ENCODE measurements at places on chromosomes 16 and 17.

DNA sequence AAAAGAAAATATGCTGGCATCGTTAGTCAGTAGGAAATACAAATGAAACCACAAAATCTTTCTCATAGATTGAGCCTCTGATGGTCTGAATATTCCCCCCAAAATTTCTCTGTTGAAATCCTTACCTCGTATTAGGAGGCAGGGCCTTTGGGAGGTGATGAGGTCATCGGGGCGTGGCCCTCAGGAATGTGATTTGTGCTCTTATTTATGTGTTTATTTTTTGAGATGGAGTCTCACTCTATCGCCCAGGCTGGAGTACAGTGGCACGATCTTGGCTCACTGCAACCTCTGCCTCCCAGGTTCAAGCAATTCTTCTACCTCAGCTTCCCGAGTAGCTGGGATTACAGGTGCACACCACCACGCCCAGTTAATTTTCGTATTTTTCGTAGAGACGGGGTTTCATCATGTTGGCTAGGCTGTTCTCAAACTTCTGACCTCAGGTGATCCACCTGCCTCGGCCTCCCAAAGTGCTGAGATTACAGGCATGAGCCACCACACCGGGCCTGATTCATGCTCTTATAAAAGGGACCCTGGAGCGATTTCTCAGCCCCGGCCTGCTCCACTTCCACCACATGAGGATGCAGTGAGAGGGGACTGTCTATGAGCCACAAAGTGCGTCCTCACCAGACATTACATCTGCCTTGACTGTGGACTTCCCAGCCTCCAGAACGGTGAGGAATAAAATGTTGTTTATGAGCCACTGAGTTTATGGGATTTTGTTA is 53.1 kb downstream of the DNAH17 start:
- no peak for DNase-seq

- DNase-seq = no peak
Observed at GRCh38 chr16:49597796-49598195, 224.2 kb downstream of the C16orf78 start.

- DNase-seq = peak; percentile 36
Observed at GRCh38 chr17:4073983-4074830, 68.6 kb downstream of the ZZEF1 start.

DNA sequence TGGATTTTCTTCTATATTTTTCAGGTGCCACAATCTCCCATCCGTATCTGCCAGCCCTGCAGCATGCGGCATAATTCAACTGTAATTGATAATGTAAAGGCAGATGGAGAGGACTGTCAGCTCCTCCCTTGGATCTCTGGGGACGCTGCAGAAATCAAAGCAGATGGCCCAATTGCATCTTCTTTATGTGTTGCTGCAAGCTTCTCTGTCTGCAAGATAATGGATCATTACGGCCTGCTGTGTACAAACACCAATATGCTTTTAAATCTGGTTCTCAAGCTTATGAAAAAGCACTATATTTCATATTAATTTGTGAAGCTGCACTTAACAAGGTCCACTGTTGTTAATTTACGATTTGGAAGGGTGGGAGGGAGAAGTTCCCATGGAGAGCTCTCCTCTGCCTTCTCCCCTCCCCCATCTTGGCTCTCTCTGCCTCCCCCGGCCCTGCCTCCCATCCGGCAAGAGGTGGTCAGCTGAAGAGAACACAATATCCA is 607.5 kb downstream of the TOX3 start:
- DNase-seq = no peak

- DNase-seq = no peak
Observed at GRCh38 chr16:27434141-27435051, 32.4 kb downstream of the IL21R start.

GRCh38 chr17:76879691-76880090 is 11.5 kb downstream of the MGAT5B start:
- no peak for DNase-seq

- DNase-seq = no peak
Observed at GRCh38 chr17:2723505-2723996, 12.0 kb upstream of the CLUH start.
